Stimulated activated CD4-positive, alpha-beta T cell treated with anti-CD3 and anti-CD28 coated beads, Interleukin-1b, Interleukin-23, amount 100 ng/mL, for 1 hour (primary cell): ENCODE measurements at places on chromosomes 3 and 15.

- DNase-seq = no peak
Measured at GRCh38 chr15:68252925-68253534, 23.5 kb upstream of the CLN6 start.

- DNase-seq = no peak
Measured at GRCh38 chr3:108486941-108487340, 23.5 kb downstream of the MYH15 start.

- DNase-seq = no peak
Measured at GRCh38 chr15:49239105-49239504, 69.1 kb downstream of the GALK2 start.

DNA sequence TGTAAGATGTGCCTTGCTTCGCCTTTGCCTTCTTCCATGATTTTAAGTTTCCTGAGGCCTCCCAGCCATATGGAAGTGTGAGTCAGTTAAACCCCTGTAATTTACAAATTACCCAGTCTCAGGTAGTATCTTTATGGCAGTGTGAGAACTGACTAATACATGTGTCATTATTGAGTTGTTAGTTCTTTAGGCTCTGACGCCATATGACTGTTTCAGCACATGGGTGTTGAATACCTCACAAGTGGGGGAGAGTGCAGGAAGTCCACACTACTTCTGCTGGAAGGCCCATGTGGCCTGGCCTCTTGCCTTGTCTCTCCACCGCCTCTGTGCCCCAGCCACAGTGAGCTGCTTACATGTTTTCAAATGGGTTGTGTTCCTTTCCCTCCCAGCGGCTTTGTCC, 28.5 kb downstream of the MFSD1 start:
- DNase-seq = no peak

GRCh38 chr3:5726621-5727020, 539.1 kb downstream of the EDEM1 start:
- DNase-seq = no peak

- DNase-seq = no peak
Measured at GRCh38 chr3:11810276-11810675, 36.4 kb downstream of the TAMM41 start.

GRCh38 chr3:141294848-141295247, 63.2 kb downstream of the PXYLP1 start:
- no peak for DNase-seq

DNA sequence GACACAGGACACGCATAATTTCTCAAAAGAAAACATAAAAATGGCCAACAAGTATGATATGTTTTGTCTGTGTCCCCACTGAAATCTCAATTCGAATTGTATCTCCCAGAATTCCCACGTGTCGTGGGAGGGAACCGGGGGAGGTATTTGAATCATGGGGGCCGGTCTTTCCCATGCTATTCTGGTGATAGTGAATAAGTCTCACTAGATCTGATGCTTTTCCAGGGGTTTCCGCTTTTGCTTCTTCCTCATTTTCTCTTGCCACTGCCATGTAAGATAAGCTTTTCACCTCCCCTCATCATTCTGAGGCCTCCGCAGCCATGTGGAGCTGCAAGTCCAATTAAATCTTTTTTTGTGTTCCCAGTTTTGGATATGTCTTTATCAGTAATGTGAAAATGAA, 12.1 kb upstream of the POU1F1 start:
- no peak for DNase-seq

DNA sequence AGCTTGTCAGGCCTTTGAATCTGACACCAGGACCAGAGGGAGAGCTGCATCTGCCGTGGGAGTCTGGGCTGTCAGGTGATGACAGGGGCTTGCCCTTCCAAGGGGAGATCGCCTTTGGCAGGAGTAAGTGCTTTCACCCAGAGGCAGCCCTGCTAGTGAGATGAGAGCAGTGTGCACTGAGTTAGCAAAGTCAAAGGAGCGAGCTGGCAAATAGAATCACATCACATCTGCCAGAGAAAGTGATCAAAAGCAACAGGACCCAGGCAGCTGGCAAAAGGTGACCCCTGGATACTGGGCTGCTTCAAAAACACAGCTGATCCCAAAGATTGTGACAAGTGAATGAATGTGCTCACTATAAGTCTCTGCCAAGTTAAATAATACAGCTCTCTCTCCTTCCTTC, 36.1 kb upstream of the PYDC2 start:
- DNase-seq = no peak

DNA sequence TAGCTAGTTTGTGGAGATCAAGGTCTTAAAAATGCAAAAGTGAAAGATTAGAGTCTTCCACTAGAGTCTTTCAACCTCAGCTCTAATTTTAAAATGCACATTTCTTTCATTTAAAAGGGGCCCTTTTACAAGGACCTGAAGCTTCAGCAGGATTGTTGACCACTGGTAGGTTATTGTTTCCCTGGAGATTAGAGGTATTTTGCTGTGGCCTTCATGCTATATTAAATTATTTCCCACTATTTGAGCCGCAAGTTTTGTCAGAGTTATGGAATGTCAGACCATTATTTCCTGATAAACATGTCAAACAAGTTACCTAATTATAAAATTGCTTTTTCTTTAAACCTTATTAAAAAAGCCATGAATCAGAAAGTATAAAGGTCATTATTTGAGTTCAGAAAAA, 103.1 kb upstream of the CCNL1 start:
- DNase-seq = no peak

- no peak for DNase-seq
Measured at GRCh38 chr3:46926447-46926846, 48.9 kb downstream of the PTH1R start.

- DNase-seq = no peak
Measured at GRCh38 chr3:148711981-148712666, 14.4 kb downstream of the AGTR1 start.

DNA sequence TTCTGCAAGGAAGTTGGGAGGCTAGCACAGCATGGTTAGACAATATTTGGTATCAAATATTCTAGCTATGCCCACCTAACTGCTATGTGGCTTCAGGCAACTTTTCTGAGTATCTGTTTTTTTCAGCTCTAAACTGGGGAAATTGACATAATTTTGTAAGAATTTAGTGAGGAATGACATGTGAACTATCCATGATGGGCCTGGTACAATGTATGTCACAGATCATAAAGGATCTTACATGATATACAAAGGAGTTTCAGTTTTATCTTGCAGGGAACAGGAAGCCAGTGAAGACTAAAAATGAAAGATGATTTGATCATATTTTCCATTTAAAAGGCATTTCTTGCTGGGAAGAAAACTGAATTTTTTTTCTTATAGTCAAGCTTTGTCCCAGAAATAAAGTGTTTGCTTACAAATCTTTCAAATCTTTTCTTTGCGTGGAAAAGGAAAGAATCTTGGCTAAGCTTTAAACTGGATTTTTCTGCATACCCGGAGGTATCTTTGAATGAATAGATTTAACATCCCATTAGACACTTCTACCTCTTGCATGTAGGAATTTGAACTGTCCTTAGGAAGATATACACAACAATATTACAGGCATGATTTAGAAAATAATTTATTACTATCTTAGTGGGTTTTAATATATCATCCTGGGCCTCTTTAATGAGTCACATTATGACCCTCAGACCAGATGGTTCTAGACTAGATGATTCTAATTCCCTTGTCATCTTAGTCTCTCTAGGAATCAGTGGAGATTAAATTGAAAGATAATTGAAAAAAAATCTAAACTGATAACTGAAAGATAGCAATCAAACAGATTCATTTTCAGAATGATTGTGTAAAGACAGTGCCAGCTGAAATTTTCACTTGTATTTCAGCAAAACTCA, 436.0 kb upstream of the THBS1 start:
- DNase-seq = no peak

DNA sequence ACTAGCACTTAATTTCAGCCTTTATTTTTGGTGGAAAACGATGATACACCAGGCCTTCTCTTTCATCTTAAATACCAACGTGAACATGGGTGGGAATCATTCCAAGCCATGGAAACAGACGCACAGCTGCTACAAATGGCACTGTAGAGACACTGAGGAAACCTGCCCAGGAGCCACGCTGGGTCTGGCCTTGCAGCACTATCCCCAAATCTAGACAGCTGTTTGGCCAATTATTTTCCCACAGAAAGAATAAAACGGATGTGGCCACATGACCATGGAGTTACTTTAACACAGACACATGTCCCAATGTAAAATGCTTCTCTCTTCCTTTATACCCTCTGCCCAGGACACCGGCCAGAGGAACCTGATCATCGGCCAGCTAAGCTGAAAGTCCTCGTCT, 83.6 kb upstream of the OCA2 start:
- no peak for DNase-seq

DNA sequence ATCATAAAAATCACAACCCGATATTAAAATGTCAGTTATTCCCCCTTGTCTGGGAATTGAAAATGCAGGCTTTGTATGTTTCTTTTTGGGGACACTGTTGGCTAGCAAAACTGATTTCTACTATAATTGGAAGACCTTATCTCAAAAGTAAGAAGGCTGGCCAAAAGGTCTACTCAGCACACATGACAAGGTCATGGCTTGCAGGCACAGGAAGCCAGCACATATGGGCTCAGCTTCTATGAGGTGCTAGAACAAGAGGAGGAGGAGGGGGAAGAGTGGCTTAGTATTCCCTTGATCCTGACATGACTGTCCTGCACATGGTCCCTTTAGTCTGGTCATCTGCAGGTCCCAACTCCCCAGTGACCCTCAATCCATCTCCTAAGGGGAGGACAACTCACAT, 681.2 kb downstream of the SQOR start:
- DNase-seq = no peak

DNA sequence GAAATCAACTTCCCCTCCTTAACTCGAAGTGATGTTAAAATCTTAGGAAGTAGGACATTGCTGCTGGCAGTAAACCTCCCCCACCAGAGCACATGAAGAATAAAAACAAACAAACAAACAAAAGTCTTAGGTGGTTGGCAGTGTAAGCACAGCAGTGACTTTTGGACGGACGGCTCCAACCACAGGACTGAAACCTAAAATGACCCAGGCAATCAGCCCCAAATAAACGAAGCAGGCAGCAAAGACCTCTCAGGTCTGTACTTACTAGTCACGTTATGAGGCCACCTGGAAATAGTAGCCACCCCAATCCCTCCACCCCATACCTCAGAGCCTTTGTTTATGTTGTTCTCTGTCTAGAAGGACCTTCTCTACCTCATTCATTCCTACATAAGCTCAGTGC, 33.5 kb upstream of the HES1 start:
- no peak for DNase-seq

- DNase-seq = no peak
Measured at GRCh38 chr3:134394380-134394779, 20.1 kb upstream of the AMOTL2 start.

DNA sequence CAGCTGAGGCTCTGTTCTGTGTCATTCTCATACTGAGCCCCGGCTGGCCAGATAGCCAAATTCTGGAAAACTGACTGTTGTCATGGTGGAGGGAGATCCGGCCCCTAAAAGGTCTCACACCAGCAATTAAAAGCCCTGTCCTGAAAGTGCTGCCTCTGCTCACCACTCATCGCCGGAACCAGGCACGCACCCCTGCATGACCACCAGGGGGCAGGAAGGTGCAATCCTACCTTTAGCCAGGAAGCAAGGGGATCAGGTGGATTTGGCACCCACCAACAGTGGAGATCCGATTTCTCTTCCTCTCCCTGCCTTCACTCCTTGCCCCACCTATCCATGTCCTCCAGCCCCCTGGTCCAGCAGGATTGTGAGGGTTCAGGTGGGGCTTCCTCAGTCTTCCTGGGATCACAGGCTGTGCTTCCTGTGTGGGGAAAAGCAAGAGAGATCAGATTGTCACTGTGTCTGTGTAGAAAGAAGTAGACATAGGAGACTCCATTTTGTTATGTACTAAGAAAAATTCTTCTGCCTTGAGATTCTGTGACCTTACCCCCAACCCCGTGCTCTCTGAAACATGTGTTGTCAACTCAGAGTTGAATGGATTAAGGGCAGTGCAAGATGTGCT, 16.1 kb upstream of the CACNA2D2 start:
- DNase-seq = peak; percentile 40
